NCI-H774 (cell line): ENCODE measurements at places on chromosomes 3 and 15.

DNA sequence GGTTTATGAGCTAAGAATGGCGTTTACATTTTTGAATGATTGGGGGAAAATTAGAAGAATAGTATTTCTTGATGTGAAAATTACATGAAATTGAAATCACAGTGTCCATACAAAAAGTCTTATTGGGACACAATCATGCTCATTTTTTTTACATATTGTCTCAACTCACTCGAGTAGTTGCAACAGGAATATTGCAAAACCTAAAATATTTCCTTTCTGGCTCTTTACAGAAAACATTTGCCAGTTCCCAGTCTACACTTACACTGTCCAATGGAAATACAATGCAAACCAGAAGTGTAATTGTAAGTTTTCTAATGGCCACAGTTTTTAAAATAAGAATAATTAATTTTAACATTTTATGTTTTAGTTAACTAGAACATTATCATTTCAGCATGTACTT lies 137.8 kb downstream of the SAMMSON start:
- DNase-seq = no peak

GRCh38 chr3:59180006-59180405 lies 130.2 kb upstream of the CFAP20DC start:
- no peak for DNase-seq

DNA sequence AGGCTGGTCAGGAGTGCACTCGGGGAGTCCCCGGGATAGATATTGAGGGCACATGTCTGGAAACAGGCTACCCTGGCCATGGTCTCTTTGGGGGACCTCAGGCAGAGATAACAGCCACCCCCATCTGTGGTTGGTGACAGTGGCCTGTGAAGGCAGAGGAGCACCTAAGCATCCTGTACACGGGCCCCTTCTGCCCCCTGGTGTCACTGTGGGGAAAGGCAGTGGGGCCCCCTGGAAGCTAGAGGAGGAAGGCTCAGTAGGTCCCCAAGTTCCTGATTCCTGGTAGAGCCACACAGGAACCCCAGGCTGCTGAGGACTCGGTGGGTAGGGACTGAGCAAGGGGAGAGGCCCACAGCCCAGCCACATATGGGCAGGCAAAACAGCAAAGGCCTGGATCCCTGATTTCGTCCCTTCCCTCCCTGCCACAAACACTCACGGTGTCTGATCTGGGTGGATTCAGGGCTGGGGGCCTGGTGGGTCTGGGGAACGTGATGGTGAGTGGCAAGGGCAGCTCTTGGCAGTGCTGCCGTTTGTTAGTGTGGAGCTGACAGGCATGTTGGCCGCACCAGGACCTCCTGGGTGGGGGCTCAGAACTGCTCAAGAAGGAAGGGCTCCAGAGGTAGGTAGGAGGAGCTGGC lies 14.1 kb upstream of the CXCR6 start:
- no peak for DNase-seq

DNA sequence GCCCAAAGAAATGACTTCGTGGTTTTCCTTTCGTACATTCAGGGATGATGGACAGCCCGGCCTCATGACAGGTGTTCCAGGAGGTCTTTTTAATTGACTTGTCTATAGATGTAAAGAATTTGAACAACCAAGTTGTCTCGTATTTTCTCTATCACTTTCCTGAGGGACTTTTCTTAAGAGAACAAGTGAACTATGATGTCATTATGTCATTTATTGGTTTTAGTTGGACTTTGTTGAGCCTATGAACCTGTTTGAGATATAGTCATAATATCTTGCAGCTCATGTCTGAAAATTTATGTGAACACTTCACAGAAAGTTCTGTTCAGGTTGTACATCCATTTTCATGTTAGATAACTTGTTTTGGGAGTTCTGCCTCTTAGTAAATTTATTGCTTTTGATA lies 89.2 kb downstream of the RBMS3 start:
- no peak for DNase-seq

GRCh38 chr3:136838641-136839555 lies 20.0 kb downstream of the SLC35G2 start:
- no peak for DNase-seq

DNA sequence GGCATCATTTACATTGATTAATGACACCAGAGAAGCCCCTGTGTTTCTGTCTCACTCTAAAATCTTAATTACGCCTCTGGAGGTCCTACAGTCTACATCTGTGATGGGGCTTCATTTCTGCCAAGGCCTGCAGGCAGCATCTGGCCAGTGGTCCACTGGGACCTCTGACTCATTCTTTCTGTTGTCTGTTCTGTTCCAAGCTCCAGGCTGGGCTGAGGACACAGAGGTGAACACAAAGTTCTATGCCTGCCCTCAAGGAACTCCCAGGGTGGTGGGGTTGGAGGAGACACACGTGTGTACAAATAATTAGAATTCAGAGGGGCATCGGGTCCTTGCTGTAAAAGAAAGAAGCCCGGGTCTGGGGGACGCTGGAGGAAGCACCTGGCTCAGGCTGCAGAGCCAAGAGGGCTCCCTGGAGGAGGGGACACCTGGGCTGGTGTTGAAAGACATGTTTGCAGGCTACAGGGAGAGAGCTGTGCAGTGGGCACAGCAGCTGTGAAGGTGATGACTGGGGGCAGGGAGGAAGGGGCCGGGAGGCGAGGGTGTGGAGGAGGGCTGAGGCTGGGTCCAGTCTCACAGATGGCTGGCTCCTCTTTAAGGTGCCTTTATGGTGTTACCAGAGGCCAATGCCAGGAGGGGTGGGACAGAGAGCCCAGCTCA lies 103.3 kb upstream of the PRR23E start:
- DNase-seq = no peak

DNA sequence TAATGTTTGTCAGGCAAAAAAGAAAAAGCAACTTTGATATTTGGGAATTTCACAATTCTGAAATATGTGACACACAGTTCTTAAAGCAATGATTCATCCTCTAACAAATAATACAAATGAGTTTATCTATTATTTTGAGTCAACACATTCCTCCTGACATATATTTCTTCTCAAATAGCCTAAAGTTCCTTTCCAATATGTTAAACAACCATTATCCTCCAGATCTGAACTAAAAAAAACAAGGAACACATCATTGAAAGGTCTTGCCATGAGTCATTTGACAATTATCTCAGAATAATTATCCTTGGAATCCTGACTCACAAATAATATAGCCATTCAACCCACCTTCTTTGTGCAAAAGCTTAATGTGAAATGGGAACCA lies 208.7 kb upstream of the CDIN1 start:
- DNase-seq = no peak

- DNase-seq = no peak
Observed at GRCh38 chr3:183468424-183468823, 40.0 kb upstream of the MCF2L2 start.

DNA sequence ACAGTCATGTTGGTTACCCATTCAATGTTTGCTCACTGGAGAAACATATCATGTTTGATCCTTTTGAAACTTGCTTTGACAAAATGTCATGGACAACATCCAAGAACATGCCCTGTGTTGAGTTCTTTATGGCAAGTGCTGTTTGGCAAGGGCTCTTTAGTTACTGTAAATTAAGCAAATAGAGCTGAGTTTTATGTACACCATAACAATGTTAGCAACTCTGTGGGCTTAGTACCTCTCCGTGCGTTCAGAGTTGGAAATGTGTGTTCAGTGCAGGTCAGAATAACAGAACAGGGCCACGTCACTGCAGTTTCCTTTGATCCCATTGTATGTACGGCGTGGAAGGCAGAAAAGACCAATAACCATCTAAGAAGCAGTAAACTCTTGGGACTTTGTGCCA lies 132.5 kb downstream of the MYRIP start:
- DNase-seq = peak; percentile 1

DNA sequence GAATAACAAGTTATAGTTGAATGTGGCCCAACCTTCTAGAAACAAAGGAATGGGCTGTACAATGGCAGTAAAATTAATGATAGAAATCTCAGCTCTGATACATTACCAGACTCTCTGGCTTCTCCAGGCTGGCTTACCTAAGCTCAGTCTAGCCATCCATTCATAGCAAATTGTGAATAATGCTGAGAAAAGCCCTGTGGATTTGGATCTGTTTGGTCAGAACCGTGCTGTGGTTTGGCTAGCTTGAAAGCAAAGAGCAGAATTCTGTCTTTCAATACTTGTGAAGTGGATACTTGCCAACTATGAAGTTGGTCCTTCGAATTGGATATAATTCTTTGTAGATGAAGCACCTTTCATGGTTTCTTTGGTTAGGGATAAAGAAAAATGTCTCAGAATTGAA lies 199.1 kb downstream of the EPHA3 start:
- no peak for DNase-seq

GRCh38 chr3:59821274-59821673 lies 771.4 kb upstream of the CFAP20DC start:
- no peak for DNase-seq
